Karpas-422 (cell line): ENCODE measurements at places on chromosomes 11 and 22.

DNA sequence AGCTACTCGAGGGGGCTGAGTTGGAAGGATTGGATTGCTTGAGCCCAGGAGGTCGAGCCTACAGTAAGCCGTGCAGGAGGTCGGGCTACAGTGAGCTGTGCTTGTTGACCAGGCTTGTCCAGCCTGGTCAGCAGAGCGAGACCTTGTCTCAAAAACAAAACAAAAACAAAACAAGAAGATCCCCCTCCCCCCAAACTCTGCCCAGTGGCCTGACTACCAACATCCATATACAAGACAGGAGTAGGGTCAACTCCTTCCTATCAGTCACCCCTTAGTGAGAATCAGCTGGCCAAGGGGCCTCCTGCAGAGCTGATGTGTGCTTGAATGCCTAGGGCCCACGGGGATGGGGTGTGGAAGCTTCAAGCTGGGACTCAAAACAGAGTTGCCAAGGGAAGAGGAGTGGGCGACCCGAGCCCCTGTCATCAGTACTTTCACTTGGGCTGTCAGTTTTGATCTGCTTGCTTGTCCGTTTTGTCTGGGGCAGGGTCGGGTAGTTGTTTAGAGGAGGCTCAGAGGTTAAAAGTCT lies 942 bp upstream of the TSPAN18 start:
- no peak for DNase-seq

- DNase-seq: no peak
These were observed 1.2 kb downstream of the PHLDB1 start for GRCh38 chr11:118608360-118609227.

GRCh38 chr11:122109932-122110331 lies 6.1 kb downstream of the BLID start:
- no peak for DNase-seq

DNA sequence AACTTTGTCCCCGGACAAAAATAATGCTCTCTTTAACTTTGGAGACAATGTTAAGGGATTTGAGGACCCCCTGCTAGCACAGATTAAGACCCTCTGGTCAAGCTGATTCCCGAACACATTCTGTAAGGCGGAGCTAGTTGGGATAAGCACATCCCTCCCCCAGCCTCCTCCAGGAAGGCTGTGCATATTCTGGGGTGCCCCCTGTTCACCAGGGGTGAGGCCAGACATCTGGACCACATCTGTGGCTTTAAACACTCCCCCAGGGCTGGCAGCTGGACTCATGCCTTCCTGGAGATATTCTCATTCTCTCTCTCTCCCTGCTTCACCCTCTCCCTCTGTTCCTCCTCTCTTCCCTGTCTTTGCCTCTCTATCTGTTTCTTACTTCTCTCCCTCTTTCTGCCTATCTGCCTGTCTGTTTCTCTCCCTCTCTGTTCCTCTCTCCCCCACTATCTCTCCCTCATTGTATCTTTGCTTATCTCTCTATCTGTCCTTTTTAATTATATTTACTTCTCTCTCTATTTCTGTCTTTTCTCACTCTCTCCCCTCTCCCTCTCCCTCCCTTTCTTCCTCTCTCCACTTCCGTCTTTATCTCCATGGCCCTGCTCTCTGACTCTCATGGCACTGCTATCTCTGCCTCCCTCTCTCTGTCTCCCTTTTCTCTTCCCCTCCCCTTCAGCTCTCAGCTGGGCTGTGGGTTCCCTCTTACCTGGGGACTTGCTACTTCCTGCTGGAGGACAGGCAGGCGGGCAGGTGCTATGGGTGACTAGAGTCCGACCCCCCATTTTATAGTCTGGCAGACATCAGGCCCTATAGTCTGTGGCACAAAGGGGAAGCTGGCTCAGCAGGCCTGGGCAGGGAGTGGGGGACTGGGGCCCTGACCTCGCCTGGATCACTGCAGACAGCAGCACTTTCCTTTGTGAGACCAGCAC lies at the start of gene CRYBB1:
Gene CRYBB1 (minus strand): TSS at position 757 of the 929 bp plus-strand sequence. CDS start 1,708 bp downstream, outside the sequence.
- DNase-seq: no peak

- no peak for DNase-seq
These were observed 2.6 kb upstream of the GCAT start for GRCh38 chr22:37804881-37805809.

GRCh38 chr11:104637662-104638170 lies 260.5 kb downstream of the CASP12 start:
- DNase-seq: no peak

DNA sequence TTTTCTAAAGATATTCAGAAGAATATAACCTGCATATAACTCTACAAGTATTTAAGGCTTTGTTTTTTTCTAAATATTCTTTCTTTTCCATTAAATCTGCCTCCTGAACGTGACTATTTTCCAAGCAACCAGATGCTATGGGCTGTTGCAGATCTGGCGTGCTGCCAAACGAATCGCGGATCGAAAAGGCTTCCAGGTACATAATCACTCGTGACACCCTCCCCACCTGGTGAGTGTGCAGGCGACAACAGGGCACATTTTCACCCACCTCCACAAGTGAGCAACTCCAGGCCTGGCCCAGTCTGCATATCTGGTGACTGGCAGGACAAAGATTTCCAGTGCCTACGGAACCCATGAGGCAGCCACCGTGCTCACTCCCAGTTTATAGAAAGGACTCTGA lies 660.1 kb downstream of the OPCML start:
- DNase-seq: no peak

DNA sequence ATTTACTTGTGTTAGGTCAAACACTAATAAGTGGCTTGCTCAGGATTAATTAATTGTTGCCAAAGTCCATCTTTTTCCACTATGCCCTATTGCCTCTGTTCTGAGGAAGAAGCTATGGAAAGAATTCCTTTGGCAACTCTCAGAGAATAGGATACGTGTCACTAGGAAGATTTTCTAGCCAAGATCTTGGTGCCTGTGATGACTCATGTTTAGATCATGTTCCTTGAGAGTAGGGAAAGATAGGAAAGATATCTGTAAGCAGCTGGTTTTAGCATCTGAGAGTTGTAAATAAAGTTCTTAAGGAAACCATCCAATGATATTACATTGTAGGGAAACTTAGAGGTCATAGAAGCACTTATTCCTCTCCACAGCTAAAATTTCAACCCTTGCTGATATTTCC lies 15.7 kb downstream of the SLN start:
- no peak for DNase-seq

DNA sequence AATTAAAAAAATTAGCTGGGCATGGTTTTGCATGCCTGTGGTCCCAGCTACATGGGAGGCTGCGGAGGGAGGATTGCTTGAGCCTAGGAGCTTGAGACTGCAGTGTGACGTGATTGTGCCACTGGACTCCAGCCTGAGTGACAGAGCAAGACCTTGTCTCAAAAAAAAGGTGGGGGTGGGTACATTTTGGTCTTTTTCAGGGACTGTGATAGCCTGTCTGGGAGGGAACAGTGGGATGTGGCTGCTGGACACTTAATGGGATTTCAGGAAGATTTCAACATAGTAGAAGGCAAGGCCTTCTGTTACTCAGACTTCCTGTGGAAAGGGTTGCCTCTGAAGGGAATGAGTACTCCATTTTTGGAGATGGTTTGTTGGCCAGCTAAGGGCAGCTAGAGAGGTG lies 40.6 kb downstream of the RELT start:
- no peak for DNase-seq

- DNase-seq: no peak
These were observed 755.6 kb upstream of the ANO3 start for GRCh38 chr11:25576320-25576719.

DNA sequence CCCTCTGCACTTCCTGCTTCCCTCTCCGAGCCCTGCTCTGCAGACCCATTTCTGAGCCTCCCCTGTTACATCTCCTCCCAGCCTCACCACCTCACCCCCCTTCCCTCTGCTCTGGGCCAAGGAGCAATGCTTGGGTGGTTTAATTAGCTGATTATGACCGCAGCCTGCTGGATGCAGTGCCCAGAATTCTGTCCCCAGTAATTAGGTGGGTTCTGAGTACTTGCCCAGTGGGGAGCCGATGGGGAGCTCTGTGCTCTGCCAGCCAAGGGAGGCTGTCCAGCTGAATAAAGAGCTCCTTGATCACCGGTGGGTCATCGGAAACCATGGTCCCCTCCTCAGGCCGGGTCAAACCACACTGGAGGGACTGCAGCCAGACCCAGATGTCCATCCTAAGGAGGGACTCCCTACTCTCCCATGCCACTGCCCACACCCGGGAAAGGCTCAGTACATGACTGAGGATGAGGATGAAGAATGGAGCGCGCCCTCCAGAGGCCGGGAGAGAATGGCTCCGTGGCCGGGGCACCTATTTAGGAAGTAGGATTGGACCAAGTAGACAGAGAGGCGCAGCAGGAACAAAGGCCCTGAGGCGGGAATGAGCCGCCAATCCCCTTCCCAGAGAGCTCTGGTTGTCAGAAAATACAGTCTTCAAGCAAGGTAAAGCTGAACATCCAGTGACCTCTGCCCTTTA lies 9.1 kb downstream of the ARRB1 start:
- no peak for DNase-seq

GRCh38 chr11:130050257-130050656 lies 19.4 kb upstream of the APLP2 start:
- DNase-seq: no peak

DNA sequence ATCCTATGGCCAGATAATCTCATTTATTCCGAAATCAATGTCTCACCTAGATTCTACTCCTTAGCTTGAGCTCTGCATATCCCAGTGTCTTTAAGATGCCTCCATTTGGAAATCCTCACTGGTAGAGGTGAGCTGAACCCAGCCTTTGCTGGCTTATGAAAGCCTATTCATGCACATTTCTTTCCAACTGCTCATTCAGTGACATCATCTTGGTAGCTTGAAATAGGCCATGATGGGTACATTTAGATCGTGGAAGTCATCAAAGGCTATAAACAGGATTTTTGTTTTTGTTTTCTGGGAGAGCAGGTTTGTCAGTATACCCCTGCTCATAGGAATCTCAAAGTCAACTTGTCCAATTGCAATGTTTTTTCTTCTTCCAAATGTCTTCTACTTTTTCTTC lies 6.0 kb downstream of the NXPE1 start:
- DNase-seq: no peak

DNA sequence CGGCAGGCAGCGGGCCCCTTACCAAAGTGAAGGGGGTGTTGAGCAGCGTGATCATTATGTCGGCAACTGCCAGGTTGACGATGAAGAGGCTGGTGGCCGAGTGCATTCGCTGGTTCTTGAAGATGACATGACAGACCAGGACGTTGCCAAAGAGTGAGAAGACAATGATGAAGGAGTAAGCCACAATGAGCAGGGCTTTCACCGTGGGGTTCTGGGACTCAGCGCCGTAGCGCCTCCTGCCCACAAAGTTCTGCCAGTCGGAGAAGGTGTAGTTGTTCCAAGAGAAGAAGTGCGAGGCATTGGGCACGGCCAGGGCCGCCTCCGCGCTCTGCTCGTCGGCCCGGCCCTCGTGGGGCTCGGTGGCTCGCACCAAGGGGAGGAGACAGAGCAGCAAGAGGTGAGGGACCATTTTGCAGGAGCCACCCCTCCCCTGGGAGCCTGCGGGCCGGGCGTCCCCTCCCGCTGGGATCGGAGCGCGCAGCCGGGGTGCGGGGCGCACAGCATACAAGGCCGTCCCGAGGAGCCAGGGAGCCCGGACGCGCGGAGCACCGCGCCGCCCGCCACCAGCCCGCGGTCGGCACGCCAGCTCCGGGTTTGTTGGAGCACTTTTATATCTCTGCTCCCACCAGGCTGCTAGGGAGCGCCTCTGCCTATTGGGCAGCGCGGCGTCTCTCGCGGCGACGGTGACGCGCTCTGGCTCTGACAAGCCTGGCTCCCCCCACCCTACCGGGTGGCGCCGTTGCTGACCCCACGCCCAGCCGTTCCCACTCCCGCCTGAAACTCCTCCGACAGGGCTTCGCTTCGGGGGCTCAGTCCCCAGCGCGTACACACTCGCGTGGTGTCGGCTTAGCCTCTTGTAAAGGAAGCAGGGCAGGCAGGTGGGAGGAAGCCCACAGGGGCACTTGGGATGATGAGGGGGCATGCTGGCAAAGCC lies at the start of gene GPR83:
Gene GPR83 (minus strand): TSS at position 581 of the 934 bp plus-strand sequence. CDS start 172 bp downstream, at position 409.
- DNase-seq: no peak

- DNase-seq: no peak
These were observed 28.2 kb upstream of the ZDHHC13 start for GRCh38 chr11:19088791-19089190.

DNA sequence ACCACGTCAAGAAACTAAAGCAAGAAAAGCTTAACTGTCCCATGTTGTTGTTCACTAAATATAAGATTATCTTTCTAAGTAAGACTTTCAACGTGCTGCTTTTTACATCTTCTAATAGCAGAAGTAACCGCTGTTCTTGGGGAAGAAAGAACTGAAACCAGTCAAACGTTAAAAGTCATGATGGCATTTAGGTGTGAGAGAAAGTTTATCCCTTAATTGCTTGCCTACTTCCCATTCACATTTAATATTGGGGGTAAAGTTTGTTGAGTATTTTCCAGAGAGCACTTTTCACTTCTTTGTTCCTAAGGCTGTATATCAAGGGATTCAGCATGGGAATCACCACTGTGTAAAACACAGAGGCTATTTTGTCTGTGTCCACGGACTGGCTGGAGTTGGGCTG lies 970 bp downstream of the OR5B21 start:
- DNase-seq: peak; percentile 54

- DNase-seq: no peak
These were observed 30.5 kb upstream of the P4HA3 start for GRCh38 chr11:74341921-74342320.

- no peak for DNase-seq
These were observed 3.1 kb upstream of the SH3BP1 start for GRCh38 chr22:37636186-37636948.

DNA sequence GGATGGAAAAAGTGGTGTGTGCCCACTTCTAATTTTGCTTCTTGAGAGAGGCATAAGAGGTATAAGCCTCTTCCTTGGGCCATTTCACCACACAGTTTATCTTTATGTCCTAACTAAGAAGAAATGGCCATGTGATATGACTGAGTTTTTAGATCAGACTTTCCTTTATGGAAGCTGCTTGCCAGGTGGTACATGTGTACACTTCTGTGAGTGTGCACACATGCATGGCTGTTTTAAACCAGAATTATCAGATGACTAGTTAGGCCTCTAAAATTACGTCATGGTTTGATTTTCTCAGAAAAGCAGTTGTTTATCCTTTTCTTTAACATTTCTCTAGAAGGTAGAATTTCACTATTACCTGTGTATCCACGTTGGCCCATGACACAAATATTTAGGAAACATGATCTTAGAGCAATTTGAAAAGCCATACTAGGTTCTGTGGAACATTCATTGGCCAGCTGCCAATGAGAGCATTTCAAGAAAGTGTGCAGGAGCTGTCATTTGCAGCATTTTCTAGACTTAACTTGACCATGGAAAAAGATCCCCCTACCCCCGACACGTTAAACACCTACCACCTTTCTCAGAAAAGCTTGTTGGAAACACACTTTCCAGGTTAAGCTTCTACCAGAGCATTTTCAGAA lies 109.2 kb upstream of the GAL start:
- DNase-seq: no peak

GRCh38 chr11:121933694-121934093 lies 182.3 kb downstream of the BLID start:
- no peak for DNase-seq

- DNase-seq: no peak
These were observed 14.2 kb upstream of the PRAME start for GRCh38 chr22:22573047-22573889.

GRCh38 chr22:21719024-21719423 lies 16.6 kb downstream of the YPEL1 start:
- peak; percentile 71 for DNase-seq

GRCh38 chr22:47195484-47196165 lies 433.2 kb downstream of the TBC1D22A start:
- no peak for DNase-seq

- DNase-seq: no peak
These were observed 24.1 kb upstream of the GRK3 start for GRCh38 chr22:25540166-25540907.

GRCh38 chr11:61553373-61554171 lies 27.3 kb downstream of the SYT7 start:
- DNase-seq: no peak

GRCh38 chr11:95520369-95521132 lies 269.0 kb downstream of the FAM76B start:
- no peak for DNase-seq

GRCh38 chr11:109785714-109786113 lies 307.5 kb upstream of the ZC3H12C start:
- DNase-seq: no peak
